Kidney (tissue), 22 donors: ENCODE measurements at places on chromosomes 7 and 10. TPM values are rescaled to one million over a fixed set of nuclear protein-coding genes. Genes with fewer than 3 reads are reported as not detected.
A peak's percentile ranks its signal among the peaks of the same experiment; 100 is the strongest.

GRCh38 chr7:24704311-24704710 is 53.0 kb downstream of the GSDME start:
- no peaks in the 10 kb centered on the region for H3K4me1 ChIP-seq
- no peak overlapping the region for H3K4me3 ChIP-seq
- H3K27me3 ChIP-seq, result no peaks in the 10 kb centered on the region
- no peak for DNase-seq
- H3K36me3 ChIP-seq, result no peaks in the 10 kb centered on the region

- H3K36me3 ChIP-seq, result peaks cover 63% of the 10 kb centered on the region
- H3K27me3 ChIP-seq, result no peaks in the 10 kb centered on the region
Measured at GRCh38 chr7:44696728-44697127, 51.9 kb upstream of the ZMIZ2 start.

DNA sequence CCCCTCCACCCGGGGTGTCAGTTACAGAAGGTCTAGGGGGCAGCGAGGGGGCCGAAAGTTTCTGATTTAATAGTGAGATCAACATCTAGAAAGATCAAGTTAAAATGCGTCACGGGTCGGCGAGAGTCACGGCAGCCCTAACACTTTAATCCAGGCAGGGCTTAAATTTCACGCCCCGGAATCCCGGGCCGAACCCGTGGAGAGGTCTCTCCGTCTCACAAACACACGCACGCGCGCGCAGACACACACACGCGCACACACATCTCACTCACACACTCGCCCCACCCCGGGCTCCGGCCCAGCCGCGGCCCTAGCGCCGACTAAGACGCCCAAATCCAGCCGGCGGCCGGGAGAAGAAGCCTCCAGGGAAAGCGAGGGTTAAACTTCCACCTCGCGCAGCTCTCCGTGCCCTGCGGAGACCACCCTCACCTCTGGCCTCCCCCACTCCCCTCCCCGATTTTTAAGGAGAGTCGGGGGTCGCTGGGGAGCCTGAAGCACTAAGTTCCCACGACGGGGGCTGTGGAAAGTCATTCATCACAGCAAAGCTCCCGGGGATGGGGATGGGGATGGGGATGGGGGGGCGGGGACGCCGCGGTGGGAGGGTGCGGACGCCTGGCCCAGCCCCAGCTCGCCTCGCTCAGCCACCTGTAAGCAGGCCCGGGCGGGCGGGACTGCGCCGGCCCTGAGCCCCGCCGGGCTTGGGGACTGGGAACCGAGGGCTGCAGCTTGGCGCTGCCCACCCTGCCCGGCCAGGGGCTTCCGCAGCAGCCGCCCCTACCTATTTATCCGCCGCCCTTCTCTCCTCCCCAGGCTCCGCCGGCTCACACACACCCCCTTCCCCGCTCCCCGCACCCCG is 1.6 kb downstream of the PDGFA start:
- peak overlapping the region; percentile 69 for H3K4me3 ChIP-seq
- H3K27ac ChIP-seq, result peak overlapping the region; percentile 92
- peaks cover 9% of the 10 kb centered on the region for H3K4me1 ChIP-seq
- no peaks in the 10 kb centered on the region for H3K27me3 ChIP-seq

DNA sequence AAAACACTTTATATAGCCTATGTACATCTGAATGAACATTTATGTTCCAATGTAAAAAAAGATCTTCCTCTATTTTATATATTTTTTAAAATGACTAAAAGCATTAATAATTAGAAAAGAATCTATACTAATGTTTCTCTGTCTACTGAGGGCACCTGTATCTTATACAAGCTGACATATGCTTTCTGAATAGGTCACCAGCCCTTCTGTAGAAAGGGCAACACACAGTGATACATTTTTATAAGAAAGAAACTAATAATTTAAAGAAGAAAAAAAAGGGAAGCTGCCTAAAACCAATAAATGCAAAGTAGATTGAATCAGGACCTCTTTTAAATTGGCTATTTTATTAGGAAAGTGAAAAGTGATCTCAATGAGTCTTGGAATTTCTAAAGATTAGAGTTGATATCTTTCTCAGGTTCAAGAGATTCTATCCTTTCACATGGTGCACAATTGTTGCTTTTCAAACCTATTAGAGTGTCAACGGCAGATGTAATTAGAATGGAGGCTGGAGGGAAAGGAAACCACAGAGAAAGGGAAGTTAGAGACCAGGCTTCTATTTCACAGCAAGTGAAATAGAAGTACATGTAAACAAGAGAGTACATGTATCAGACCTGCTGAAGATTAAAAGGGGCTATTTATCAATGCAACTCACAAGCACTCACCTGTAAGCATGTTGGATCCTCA is 6.3 kb downstream of the MTPN start:
- peaks cover 5% of the 10 kb centered on the region for H3K4me1 ChIP-seq
- H3K27ac ChIP-seq, result no peak overlapping the region
- H3K4me3 ChIP-seq, result no peak overlapping the region
- H3K36me3 ChIP-seq, result no peaks in the 10 kb centered on the region
- DNase-seq, result no peak
- no peaks in the 10 kb centered on the region for H3K27me3 ChIP-seq

DNA sequence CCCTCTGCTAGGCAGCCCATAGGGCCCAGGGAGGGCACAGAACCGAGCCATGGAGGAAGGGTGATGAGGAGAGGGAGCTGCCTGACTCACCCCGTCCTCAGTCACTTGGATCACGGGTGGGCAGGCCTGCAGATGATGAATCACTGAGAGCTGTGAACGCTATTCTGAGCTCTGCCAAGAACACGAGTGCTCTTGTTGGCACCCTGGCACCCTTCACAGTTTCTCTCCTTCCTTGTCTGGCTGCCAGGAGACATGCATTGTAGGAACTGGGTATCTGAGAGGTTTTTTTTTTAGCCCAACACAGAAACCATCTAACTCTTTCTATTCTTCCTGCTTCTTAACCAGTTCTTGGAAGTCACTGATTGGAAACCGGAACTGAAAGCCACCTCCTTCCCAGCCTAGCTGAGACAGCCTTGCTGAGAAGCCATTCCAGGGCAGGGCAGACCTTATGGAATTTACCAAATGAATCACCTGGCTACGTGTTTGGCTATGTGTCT is 82.1 kb downstream of the SLC37A3 start:
- H3K27ac ChIP-seq, result no peak overlapping the region
- no peak overlapping the region for H3K4me3 ChIP-seq
- H3K4me1 ChIP-seq, result no peaks in the 10 kb centered on the region

GRCh38 chr10:16968416-16969041 is 151.3 kb upstream of the RSU1 start:
- no peak for DNase-seq
- no peak overlapping the region for H3K4me3 ChIP-seq
- H3K4me1 ChIP-seq, result peaks cover 4% of the 10 kb centered on the region
- peaks cover 5% of the 10 kb centered on the region for H3K36me3 ChIP-seq

DNA sequence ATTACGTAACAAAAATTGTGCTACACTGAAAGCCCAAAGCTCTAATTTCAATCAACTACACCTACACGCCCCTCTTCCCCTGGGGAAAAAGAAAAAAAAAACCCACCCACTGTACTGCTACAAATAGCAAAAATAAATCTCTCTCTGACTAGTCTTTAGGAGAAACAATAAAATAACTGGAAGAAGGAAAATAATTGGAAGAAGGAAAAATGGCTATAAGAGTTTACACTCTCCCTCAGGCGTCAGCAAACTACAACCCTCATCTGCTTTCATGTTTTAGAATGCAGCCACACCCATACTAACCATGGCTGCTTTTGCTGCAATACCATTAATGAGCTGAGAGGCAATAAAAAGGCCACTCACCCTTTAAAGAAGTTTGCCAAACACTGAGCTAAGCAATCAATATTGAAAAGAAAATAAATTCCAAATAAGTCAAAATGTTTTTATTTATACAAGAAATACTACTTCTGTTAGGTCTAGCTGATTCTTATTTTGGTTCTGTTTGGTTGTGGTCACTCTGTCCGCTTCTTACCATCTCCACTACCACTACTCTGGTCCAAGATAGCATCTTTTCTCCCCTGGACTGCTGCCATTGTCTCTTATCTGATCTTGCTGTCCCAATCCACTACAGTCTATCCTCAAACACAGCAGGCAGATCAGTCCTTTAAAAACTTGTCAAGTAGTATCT is 3.8 kb downstream of the MINDY3 start:
- no peaks in the 10 kb centered on the region for H3K4me1 ChIP-seq
- no peaks in the 10 kb centered on the region for H3K36me3 ChIP-seq
- no peaks in the 10 kb centered on the region for H3K27me3 ChIP-seq
- no peak overlapping the region for H3K27ac ChIP-seq
- no peak for DNase-seq
- H3K4me3 ChIP-seq, result no peak overlapping the region

The SH2D4B gene
- total RNA-seq, result 0.09 TPM

The DENND2A gene
- 18.0 TPM for total RNA-seq

The PHKG1 gene
- 0.91 TPM for total RNA-seq

The NXPH1 gene
- total RNA-seq, result not detected
